ENCODE measurements at places on chromosomes 1 and 21. TPM values are rescaled to one million over a fixed set of nuclear protein-coding genes. Genes with fewer than 3 reads are reported as not detected.

ILDR2 gene
- total RNA-seq = under 0.01 TPM

DNAJC8 gene
- 53.4 TPM for total RNA-seq

HSD11B1 gene
- total RNA-seq = 19.4 TPM

MYCL gene
- total RNA-seq = 8.2 TPM

FAM151A gene
- total RNA-seq = not detected

Data from upper lobe of left lung (tissue), 6 donors.